Cortex of kidney (tissue), 1 donor: ENCODE measurements at places on chromosomes 16 and 17.

DNA sequence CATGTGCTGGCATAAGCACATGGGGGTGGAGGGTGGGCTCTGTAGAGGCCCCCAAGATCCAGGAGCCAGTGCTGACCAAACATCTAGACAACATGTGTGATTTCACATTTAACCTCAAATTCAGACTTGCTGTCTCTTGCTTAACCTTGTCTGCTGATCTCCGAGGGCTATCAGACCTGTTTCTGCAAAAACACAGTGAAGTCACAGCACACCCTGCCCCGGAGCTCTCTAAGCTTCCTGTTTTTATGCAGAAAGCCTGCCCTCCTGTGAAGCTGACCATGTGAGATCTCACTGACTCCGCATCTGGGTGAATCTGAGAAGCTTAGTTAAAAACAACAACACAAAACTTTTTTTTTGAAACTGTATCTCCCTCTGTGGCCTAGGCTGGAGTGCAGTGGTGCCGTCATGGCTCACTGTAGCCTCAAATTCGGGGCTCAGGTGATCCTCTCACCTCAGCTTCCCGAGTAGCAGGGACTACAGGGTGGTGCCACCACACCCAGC, 6.6 kb upstream of the DPEP2 start:
- no peak for DNase-seq

- DNase-seq: no peak
Measured at GRCh38 chr17:2982854-2983253, 80.6 kb downstream of the OR1D5 start.

GRCh38 chr17:41434005-41434404, 6.8 kb downstream of the KRT38 start:
- DNase-seq: no peak

- no peak for DNase-seq
Measured at GRCh38 chr17:3959295-3959899, 4.8 kb downstream of the ATP2A3 start.

GRCh38 chr16:50326835-50327465, 41.8 kb downstream of the BRD7 start:
- no peak for DNase-seq

DNA sequence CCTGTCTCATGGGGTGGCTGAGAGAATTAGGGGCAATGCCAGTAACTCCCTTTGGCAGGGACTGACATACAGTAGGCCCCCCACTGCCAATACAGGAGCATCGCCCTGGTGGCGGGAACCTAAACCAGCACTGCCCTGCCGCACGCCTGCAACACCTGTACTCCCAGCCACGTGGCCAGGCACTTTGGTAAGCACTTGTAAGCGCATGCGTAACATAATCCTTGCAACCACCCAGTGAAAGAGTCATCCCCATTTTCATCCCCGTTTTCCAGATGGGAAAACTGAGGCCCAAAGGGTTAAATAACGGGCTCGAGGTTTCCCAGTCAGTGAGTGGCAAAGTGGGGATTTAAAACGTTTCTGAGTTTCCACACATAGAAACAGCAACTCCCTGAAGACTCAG, 17.5 kb downstream of the SCN4A start:
- no peak for DNase-seq

GRCh38 chr17:80795754-80796153, 195.9 kb upstream of the CHMP6 start:
- no peak for DNase-seq

DNA sequence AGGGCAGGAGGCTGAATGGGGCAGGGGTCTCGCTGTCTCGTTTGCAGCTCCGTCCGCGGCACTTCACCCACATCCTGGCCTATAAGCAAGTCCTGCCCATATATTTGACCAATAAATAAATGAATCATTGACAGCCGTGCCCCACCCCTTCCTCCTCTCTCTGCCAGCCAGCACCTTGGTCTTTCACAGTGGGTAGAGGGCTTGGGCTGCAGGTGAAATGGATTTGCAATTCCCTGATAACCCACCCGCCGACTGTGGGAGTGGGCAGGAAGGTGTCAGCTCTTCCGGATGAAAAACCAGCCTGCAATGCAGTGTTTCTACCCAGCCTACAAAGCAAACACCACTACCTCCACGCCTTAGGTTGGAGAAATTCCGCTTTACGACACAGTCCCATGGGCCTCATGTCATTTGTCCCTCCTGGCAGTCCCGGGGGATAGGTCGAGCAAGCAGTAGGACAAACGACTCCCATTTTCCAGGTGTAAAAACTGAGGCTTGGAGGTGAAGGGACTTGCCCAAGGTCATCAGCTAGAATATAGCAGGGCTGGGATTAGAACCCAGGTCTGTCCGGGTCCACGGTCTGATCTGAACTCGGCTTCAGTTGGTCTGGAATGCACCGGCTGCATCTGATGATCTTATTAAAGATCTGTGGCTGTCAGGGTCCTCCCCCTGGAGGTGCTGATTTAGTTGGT, 79.0 kb downstream of the ABCC1 start:
- no peak for DNase-seq

DNA sequence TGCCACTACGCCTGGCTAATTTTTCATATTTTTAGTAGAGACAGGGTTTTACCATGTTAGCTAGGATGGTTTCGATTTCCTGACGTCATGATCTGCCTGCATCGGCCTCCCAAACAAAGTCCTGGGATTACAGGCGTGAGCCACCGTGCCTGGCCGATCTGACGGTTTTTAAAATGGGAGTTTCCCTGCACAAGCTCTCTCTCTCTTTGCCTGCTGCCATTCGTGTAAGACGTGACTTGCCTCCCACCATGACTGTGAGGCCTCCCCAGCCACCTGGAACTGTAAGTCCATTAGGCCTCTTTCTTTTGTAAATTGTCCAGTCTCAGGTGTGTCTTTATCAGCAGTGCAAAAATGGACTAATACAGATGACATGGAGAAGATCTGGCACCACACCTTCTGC, 4.7 kb upstream of the FLCN start:
- no peak for DNase-seq

DNA sequence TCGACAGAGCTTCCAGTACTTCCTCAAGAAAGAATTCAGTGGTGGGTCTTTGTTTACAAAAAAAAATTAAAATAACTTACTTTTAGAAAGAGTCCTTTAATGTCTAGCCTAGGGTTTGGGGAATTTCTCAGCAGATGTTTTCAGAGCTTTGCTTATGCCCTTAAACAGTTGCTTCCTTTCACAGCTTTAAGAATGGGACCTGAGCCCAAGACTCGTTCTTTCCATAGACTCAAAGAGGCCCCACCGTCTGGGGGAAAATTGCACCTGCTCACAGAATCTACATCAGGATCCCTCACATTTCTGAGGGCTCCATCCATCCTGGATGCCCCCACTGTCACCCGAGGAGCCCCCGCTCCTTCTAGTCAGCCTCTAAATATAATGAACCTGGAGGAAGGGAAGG, 60.0 kb downstream of the RGS9 start:
- DNase-seq: no peak

GRCh38 chr16:19883966-19884485, 622 bp downstream of the GPRC5B start:
- no peak for DNase-seq
